ENCODE measurements at places on chromosomes 7 and 10.

DNA sequence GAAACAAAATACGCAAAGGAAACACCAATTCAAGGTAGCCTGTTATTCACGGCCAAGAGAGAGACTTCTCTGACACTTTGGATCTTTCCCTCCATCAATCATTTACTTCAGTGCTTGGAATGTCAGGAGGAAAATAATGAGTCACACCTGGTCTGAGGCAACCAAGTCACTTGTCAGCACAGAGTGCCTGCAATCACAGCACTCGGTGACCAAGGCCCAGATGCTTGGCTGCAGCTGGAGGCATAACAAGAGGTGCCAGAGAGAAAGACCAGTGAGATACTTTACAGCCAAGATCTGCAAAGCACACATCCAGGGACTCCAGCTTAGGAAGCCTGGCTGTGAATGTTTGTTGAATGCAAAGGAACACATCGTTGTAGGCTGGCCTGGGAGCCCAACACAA is 33.9 kb downstream of the ASB13 start:
- DNase-seq = no peak

DNA sequence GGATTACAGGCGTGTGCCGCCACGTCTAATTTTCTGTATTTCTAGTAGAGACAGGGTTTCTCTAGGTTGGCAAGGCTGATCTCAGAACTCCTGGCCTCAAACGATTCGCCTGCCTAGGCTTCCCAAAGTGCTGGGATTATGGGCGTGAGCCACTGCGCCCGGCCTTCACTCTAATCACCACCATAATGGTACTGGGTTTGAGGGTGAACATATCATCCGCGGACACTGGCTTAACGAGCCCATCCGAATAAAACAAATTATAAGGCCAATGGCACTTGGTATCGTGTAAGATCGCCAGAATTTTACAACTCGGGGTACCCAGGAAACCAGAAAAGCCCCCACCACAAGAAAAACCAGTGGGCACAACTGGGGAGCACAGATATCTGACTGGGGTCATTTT is 580 bp downstream of the FAM200A start:
- no peak for DNase-seq

DNA sequence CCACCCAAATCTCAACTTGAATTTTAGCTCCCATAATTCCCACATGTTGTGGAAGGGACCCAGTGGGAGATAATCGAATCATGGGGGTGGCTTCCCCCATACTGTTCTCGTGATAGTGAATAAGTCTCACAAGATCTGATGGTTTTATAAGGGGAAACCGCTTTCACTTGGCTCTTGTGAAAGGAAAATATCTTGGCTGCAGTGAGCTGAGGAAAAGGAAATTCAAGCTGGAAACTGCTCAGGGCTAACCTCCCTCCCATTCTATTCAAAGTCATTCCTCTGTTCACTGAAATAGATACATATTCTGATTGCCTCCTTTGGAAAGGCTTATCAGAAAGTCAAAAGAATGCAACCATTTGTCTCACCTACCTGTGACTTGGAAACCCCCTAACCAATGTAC is 15.8 kb downstream of the CYCS start:
- no peak for DNase-seq

DNA sequence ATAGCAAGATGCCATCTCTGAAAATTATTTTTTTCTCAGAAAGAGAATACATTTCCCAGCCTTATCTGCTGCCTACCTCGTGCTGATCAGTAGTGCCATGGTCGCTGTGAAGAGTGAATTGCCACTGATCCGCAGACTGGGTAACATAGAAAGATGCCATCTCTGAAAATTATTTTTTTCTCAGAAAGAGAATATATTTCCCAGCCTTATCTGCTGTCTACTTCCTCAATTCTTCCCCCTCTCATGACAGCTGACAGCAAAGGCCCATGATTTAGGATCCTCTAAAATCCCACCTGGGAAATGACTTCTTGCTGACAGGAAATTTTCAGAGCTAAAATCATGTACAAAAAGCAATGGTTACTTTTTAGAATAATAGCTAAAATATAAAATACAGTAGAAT is 92.5 kb upstream of the AHR start:
- peak; percentile 81 for DNase-seq

DNA sequence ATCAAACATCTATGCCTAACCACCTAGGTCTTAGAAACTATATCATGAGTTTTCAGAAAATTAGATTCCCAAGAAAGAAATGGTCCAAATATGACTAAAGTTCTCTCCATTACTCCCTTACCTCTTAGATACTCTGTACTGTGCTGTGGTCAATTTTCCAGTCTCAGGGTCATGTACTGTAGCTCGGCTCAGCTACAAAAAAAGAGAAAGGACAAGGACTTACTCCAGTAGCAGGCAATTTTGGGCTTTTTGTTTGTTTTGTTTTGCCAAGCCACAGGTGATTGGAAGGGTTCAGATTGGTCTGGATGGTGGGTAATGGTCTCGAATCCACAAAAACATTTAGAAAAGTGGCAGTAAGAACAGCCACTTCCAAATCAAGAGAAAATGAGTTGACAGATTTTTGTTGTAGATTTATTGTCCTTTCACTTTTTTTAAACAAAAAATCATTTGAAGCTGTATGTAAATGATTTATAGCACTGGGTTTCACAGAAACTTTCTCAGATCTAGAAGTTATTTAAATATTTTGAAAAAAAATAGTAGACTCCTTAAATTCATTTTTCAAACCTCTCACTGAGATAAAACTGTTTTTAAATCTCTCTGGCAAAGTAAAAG is 52.8 kb downstream of the P4HA1 start:
- DNase-seq = no peak

GRCh38 chr7:103343758-103344452 is 662 bp downstream of the DNAJC2 start:
- peak; percentile 41 for DNase-seq

GRCh38 chr7:157977306-157977705 is 610.3 kb downstream of the PTPRN2 start:
- DNase-seq = no peak

DNA sequence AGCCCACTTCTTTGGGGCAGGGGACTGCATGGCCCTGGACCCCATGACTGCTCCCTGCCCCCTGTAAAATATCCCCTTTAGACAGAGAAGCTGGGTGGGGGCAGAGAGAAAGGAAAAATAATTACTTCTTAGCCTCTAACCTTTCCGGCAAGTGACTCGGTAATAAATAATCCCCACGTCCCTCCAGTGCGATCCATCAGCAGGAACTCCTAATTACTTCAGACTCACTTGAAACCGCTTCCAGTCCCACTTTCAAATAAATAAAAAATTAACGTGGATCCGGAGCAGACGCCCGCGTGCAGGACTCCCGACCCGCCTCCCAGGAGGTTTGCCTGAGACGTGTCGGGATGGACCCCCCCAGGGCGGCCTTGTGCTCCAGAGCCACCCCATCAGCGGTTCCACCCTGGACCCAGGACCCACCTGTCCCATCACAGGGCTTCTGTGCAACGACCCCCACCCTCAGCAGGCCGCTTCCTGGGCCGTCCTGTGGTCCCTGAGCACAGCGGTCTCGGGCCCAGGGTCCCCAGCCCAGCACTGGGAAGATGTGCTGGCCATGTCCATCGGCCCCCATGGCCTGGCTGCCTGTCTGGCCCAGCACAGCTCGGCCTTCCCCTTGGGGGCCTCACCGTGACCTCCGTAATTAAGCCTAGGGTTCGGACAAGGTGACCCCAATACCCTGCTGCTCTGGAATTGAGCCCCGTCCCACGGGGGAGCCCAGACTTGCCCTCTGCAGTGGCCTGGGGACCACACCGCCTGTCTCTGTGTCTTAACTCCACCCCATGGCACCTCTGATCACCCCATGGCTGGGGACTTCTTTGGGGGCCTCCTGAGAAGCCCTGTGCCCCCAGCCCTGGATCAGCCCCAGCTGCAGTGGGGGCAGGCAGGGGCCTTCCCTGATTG is 108.0 kb downstream of the UNCX start:
- DNase-seq = no peak

- DNase-seq = peak; percentile 50
Observed at GRCh38 chr7:50793120-50793946, 10.6 kb upstream of the GRB10 start.

DNA sequence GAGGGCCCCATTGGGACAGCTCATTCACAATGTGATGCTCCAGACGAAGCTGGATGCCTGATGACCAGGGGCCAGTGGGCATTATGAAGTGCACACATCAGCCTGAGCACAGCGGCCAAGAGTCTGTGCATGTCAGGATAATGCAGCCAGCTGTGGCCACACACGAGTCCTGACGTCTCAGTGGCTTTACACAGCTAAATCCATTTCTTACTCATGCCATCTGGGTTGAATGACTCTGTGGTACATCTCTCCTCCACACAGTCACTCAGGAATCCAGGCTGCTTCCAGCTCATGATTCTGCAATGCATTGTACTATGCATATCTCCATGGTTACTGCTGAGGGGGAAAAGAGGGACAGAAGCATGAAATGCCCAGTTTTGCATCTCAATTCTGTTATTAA is 123.6 kb downstream of the PRLHR start:
- no peak for DNase-seq

DNA sequence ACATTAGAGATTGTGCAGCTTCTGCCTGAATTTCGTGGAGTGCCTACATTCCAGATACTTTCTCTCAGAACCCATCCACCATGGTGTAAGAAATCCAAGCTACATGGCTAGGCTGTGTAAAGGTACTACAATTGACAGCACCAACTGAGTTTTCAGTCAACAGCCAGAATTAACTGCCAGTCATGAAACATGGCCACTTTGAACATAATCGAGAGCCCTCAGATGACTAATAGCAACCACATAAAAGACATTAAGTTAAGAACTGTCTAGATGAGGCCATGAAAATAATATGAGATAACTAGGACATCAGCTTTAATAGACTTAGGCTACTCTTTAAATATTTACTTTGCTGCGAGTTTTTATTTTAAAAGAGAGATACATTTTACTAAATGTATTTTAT is 1106.8 kb upstream of the LRRTM3 start:
- peak; percentile 25 for DNase-seq

GRCh38 chr7:125877246-125877645 is 947.6 kb upstream of the POT1 start:
- DNase-seq = no peak

DNA sequence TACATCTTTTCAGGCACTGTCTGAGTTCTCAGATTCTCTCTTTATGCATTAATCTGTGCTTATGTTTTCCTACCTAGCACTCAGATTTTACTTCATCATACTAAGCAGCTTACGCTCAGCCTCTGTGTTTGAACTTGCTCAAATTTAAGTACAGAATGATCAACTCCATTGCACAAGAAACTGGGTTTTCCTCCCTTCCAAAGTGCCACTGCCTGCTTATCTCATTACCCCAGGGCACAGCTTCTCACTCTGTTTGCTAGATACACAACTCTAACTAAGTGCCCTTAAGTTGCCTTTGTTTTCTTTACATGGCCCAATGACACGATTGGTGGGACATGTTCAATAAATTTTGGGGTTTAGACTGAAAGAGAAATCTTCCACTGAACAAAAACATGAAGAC is 267.7 kb downstream of the GFRA1 start:
- DNase-seq = no peak

DNA sequence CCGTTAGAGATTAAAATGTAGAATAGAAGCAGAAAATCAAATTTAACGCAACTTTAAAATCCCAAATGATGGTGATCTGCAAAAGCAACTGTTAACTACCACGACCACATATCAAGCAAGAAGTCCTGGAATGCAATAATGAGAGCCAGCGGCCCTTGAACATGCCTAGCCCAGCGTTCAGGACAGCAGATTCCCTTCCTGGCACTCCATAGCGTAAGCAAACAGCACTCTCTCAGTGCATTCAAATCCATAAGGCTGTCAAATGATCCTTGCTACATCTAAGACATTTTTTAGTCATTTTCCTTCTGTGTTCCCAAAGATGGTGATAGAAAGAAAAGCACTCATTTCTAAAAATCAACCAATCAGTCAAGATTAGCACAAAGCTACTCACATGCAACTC is 48.1 kb downstream of the CHST15 start:
- no peak for DNase-seq

DNA sequence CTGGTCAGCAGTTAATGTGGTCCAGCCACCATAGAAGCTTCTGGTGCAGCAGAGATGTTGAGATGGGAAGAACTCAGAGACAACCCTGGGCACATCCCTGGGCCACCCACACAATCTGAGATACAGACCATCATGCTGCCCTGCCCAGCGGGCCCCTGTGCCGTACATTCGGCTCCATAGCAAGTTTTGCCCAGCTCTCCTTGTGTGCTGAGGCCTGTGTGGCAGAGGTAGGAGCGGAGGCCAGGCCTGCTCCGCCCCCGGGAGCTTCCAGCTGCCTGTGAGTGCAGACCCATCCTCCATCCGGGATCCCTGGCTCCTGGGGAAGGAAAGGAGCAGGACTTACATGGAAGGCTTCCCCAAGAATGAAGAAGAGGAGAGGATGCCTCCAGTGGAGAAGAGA is 140.3 kb downstream of the NEURL1 start:
- no peak for DNase-seq

GRCh38 chr10:102020938-102021337 is 35.0 kb downstream of the ARMH3 start:
- DNase-seq = no peak

- DNase-seq = peak; percentile 94
Observed at GRCh38 chr7:6392712-6393666, 54.8 kb downstream of the DAGLB start.

DNA sequence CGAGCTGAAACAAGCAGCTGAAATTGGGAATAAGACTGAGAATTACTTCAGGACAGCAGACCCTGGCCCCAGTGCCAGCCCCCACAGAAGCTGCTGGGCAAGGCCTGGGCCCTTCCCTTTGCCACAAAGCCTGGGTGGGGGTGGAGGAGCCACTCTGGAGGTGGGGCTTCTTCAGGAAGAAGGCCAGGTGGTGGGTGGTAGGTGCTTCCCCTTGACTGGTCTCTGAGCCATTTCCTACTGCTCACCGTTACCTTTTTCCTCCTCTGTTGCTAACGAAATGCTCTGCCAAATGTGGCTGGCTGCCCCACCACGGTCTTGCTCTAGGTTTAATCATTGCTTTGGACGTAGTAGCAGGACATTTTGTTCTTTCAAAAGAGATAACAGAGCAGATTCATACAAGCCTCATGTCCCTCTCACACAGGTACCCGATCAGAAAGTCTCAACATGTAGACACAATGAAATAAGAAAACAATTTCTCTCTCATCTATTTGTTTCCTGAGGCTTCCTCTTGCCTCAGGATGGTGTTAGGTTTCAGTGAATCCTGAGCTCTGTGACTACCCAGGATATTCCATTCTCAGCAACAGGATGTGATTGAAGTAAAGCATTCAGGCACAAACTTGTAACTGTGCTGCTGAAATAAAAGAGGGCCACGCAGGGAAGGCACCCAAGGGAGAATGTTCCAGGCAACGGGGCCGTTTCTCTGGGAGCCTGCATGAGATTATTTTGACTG is 66.5 kb downstream of the WDR11 start:
- no peak for DNase-seq

- DNase-seq = peak; percentile 17
Observed at GRCh38 chr10:45418849-45419675, 45.0 kb downstream of the ALOX5 start.

All from OCI-M1 (cell line).